ENCODE measurements at places on chromosomes 6 and 20.

DNA sequence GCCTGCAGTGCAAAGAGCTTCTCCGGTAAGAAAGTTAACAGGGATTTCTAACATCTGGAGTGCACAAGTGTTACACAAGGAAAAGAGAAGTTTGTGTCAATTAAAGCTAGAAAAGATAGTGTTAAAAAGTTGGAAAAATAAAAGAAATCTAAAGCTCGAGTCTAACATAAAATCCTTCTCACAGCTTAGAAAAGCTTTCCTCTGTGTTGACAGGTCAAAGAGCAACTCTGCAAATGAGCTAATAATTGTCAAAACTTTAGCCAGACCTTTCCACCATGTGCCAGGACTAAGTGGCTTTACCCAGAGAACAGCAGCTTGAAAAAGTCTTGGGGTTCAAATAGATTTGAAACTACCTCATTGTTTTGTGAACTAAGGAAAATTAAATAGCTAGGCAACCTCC, 14.8 kb downstream of the PTPRK start:
- no peak for DNase-seq

DNA sequence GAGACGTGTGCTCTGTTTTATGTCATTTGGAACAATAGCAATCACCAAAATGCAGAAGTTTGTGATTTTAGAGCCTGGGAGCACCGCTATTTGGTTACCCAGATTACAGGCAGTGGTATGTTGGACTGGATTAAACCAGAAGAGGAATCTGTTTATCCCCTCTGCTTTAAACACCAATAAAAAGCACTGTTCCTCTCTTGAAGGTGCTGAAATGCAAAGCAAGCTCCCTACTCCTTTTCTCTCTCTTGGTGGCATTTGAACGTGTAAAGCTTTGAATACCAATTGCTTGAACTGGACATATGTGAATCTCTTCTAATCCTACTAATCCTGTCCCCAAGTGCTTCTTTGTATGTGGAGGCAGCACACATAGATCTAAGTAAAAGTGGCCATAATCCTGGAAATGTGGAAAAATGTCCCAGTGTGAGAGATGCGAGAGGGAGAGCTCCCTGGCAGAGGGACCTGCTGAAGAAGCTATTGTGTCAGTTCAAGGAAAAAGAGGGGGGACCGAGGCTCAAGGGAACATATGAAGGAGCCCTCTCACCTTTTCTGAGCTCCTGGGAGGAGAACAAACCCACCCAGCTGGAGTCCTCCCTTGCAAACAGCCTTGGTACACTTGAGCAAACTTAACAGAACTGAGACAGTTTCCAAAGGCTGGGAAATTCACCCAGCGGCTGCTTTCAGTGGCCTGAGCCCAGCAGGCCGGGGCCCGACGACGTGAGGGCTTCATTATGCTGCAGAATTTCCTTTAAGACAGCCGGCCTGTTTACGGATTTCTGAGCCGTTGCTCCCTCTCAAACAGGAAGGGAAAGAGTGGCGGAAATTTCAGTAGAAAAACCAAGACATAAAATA, 18.8 kb upstream of the OLIG3 start:
- no peak for DNase-seq

DNA sequence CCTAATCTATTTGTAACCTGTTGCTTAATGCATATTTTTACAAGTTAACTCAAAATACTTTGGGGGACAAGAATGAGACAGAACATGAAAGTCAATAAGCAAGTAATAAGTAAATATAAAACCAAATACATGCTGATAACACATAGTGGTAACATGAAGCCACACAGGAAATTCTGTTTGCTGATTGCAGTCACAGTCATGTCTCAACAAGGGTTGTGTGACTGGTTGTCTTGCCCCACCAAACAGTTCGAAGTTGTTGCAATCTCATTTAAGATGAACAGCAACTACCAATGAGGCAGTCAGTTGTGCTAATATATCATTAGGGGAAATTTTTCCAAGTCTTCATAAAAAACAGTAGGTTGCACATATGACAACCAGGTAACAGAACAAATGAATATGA, 14.5 kb downstream of the CD24 start:
- no peak for DNase-seq

GRCh38 chr20:63052571-63053431, 46.0 kb upstream of the BHLHE23 start:
- no peak for DNase-seq

DNA sequence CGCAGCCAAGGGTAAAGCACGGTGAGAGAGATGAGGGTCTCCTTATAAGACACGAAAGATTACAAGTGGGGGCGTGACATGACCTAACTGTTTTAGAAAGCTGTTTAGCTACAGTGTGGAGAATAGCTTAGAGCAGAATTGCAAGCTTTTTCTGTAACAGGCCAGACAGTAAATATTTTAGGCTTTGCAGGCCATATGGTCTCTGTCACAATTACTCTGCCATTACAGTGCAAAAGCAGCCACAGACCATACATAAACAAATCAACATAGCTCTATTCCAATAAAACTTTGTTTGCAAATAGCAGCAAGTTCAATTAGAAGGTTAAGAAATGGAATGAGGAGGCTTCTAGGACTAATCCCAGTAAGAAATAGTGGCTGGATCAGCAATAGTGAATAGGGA, 16.8 kb downstream of the PGM3 start:
- no peak for DNase-seq

DNA sequence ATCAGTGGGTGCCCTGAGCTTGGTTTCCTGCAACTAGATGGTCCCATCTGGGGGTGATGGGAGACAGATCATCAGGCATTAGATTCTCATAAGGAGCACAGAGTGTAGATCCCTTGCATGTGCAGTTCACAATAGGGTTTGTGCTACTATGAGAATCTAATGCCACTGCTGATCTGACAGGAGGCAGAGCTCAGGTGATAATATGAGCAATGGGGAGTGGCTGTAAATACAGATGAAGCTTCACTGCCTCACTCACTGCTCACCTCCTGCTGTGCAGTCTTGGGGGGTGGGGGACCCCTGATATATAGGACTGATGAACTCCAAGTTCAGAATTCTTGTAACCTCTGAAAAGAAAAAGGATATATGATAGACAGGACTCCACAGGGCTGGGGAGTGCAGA, 108.0 kb downstream of the RIN2 start:
- no peak for DNase-seq

- DNase-seq: no peak
Observed at GRCh38 chr20:16004108-16004854, 569.0 kb downstream of the KIF16B start.

DNA sequence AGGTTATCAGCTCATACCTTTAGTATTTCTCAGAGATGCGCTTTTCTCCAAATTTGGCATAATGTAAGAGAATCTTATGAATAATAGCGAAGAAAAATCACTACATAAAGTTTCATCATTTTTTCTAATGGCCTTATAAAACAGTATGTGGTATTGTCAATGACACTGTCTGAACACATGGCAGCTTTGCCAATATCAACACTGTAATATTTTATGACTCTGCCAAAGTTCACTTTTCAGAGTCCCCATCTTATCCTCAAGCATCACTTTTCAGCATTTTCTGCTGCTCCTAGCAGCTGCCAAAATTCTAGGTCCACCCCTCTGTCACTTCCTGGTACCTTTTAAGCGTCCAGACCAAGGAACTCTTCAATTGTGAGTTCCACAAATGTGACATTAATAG, 171.5 kb upstream of the C6orf118 start:
- no peak for DNase-seq

GRCh38 chr6:128763599-128764300, 119.2 kb upstream of the LAMA2 start:
- no peak for DNase-seq

DNA sequence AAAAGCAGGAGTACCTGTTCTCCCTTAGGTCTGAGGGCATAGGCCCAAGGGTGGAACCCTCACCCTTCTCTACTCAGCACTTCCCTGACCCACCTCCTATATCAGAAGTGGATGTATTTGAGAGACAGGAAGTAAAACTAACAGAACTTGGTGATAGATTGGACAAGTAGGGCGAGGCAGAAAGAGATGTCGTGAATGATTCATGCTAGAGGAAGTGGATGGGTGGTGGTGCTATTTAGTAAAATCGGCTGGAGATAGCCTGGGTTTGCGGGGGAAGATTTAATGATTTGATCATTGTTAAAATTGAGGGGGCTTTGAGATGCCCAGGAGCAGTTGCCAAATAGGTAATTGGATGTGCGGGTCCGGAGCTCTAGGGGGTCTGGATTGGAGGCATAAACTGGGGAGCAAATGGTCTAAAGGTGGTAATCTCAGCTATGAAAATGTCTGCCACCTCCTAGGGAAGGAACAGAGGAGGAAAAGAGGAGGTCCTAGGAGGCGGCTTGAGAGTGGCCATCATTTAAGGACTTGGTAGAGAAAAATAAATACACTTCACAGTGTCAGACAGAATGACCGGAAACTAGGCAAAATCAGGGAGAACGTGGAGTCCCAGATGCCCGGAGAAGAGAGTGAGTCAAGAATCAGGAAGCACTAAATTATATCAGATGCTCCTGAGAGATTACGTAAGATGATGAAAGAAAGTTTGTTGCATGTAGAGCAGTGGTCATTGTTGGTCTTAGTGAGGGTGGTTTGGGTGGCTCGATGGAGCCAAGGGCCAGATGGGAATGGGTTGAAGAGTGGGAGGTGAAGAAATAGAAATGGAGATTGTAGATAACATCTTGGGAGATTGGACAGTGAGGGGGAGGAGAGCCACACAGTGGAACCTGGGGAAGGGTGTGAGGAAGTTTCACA, 142.0 kb downstream of the CEP57L1 start:
- DNase-seq: no peak

DNA sequence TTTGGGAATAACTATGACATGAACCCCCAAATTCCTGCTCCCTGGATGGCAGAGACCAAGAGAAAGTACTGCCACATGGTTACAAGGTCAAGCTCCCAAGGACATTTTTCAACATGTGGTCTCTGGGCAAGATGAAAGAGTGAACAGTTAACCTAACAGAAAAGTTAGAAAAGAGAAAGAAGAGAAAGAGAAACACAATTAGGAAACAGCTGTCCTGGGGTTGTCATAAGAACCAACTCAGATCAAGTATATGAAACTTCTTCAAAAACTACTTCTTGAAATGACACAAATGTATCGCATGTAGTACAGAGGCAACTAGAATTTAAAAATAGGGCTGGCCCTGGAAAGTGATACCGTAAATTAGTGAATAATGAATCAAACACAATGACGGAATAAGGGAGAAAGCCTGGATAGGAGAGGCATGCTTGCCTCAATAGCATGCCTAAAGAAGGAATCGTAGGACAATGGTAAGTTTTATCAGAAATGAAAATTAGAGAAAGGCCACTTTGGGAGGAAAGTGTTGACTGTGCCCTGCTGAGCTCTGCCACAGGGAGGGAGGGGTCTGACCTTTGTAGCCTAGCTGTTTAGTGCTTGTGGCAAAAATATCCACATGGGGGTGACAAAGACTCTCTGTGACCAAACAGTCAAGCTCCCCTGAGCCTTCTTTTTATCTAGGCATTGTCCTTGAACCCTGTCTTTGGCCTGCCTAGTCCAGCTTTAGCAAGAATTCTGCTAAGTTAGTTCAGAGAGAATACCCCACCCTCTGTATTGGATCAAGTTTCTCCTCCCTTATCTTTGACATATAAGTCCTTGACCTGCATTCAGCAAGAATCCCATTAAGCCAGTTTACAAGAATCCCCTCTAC, 4.3 kb upstream of the DCBLD1 start:
- peak; percentile 10 for DNase-seq

- DNase-seq: no peak
Observed at GRCh38 chr20:51578145-51578459, 35.6 kb upstream of the NFATC2 start.

DNA sequence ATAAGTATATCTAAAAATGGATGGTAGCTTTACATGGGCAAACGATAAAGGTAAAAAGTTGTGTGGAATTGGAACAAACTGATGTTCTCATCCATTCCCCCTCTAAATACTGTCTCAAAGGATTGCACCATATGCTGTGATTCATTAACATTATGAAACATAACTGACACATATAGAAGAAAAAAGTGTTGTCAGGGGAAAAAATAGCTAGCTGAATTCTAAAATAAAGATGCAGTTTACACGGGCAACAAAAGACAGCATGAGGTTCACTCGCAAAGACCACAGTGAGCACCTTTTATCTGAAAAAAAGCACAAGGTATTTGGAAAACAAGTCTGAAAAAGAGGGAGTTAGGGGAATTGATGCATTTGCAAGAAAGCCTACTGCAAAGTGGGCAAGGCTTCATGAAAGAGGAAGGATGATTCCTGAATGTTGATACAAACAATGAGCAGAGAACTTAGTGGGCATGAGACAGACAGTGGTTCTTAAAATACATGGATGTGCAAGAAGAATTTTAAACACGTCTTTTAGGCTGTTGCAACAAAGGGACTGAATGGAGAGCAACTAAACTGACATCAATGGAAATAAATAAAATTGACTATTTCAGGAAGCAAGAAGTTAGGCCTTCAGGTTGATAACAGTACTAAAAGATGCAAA, 280.9 kb downstream of the KIF16B start:
- DNase-seq: peak; percentile 33

- no peak for DNase-seq
Observed at GRCh38 chr20:21101453-21101931, 4.7 kb downstream of the LINC00237 start.

- DNase-seq: no peak
Observed at GRCh38 chr6:5707281-5708045, 299.3 kb downstream of the NRN1 start.

DNA sequence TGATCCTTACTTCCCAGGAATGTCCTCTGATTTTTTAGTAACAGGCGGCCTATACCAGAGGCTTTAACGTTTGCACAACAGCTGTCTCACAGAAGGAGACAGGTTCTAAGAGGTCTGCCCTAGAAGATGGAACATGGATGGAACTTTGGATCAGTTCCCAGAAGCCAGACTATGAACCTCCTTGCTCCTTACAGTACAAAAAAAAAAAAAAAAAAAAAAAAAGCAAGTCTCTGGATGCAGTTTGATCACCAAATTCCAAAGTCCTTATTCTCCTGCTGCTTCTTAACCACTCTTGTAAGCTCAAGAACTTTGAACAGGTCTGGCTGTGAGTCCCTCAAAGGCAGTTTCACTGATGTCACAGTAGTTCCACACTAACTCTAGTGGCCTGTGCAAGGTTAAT, 2.0 kb upstream of the TRMT11 start:
- no peak for DNase-seq

GRCh38 chr6:35377002-35377401, 34.6 kb downstream of the PPARD start:
- DNase-seq: no peak

DNA sequence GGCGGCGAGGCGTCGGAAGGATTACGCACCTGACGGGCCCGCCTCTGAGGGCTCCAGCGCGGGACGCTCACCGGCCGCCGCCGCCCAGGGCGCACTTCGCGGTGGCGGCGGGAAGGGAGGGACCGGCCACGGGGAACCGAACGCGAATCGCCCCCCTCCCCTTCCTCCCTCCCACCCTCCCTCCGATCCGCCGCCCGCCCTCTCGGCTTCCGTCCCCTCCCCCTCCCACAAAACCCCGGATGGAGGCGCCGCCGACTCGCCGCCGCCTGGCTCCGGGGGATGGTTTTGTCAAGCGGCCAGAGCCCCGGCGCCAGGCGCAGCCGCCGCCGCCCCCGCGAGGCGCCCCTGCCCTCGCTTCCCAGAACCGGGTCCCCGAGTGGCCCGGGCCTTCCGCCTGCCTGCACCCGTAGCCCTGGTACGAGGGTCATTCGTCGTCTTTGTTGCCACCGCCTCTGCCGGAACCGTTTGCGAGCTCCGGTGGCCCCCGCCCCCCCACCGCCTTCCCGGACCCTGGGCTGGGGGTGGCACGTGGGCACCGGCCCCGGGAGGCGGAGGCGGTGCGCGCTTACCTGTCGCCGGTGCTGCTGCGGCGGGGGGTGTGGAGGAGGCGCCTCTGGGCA, 398 bp downstream of the ZBTB2 start:
- DNase-seq: peak; percentile 64

- DNase-seq: peak; percentile 64
Observed at GRCh38 chr6:90295854-90296340, 746 bp downstream of the BACH2 start.
